ENCODE measurements at places on chromosomes 7 and 10.

- no peak for DNase-seq
These were observed 184.4 kb downstream of the MACC1 start for GRCh38 chr7:20032741-20033140.

GRCh38 chr7:2985866-2986265, 57.8 kb downstream of the CARD11 start:
- DNase-seq = no peak

GRCh38 chr10:111281516-111281915, 204.7 kb downstream of the ADRA2A start:
- DNase-seq = no peak

GRCh38 chr7:106273009-106273668, 11.6 kb downstream of the NAMPT start:
- no peak for DNase-seq

DNA sequence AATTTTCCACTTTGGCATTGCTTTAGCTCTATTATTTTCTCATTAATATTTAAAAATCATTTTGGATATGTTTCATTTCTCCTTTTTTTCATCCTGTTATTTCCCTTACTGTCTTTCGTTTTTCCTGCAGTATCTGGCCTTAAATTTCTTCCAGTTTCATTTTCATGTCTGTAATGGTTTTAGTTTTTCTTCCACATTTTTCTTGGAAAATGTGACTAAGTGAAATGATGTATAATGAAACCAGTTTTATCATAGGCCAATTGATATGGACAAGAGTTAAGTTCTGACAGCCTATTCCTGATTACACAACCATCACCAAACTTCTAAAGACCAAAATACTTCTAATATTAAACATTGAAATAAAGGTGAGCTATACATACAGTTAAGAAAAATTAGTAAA, 158.5 kb downstream of the LHFPL3 start:
- no peak for DNase-seq

DNA sequence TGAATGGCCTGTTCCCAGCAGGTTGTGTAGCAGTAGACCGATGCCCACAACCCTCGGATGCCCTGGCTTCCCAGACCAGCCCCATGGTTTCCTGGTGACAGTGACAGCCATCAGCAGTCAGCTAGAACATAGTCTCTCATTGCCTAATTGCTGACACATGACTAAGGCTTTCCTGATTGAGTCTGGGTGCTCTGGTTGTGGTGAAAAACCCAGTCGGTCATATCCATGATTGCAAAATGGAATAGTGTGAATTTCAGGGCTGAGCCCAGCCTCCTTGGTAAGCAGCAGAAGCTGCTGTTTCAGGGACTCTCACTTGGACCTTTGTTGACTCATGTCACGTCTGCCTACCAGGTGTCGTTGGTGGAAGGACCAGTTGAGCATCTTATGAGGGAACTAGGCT, 36.6 kb downstream of the POR start:
- peak; percentile 84 for DNase-seq

DNA sequence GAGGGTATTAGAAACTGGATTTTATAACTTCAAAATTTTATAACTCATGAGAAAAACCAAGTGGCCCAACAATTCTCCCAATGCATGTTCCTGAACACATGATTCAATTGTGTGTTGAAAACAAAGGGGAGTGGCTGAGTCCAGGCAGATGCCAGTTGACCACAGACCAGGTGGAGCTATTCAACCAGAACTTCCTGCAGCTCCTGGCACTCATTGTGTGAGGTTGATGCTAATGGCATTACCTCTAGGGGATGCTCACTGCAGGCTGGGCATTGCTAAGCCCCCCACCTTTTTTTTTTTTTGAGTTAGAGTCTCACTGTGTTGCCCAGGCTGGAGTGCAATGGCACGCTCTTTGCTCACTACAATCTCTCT, 20.3 kb downstream of the MYOF start:
- DNase-seq = peak; percentile 83

- no peak for DNase-seq
These were observed 7.3 kb downstream of the FAM20C start for GRCh38 chr7:199483-200249.

DNA sequence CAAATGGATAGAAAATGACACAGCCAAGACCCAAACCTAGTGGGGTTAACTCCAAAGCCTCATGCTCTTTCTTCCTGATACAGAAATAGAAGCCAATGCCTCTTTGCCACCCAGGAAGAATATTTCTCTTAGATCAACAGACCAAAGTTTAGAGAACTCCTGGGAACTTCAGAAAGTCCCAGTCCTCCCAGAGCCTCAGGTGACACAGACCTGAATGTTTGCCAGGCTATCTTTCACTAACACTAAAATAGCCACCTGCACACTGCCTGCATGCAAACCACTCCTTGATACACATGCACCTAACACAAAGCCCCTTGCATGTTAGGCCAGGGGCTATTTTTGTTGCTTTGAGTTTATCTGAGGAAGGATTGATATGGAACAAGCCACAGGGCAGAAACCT, 27.7 kb downstream of the LSM5 start:
- no peak for DNase-seq

- DNase-seq = no peak
These were observed 73.3 kb upstream of the WAC start for GRCh38 chr10:28459453-28460144.

DNA sequence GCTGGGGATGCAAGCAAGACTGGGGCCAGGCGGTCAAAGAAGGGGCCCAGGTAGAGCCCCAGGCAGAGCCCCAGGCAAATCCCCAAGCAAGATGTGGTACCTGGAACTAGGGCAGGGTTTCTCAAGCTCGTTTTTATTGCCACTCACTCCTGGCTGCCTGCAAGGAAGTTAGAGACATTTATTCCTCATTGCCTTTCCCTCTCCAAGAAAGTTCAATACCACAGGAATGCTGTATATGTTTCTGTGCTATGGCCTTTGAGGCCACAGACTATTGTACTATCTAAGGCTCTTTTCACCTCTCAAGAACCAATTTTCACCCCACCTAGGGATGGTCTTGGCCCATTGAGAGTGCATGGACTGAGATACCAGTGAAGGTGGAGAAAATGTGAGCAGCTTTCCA, 71.3 kb downstream of the TACC2 start:
- DNase-seq = peak; percentile 6

DNA sequence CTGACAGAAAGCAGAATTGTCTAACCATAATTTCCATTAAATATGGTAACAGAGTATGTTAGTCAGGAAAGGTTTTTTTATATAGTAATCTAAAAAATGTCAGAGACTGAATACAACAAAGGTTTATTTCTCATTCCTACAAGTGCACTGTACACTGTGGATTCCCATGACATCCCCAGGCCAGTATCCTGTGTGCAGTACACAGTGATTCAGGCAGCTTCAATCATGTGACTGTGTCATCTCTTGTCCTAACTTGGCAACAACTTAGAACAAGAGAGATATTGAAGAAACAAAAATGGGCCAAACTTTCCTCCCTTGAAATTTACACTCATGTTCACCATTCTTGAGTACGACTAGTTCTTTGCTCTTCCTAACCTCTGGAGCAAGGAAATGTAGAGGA, 189.8 kb upstream of the SEMA3A start:
- peak; percentile 25 for DNase-seq

GRCh38 chr7:2307690-2308107, 6.5 kb downstream of the SNX8 start:
- peak; percentile 7 for DNase-seq

DNA sequence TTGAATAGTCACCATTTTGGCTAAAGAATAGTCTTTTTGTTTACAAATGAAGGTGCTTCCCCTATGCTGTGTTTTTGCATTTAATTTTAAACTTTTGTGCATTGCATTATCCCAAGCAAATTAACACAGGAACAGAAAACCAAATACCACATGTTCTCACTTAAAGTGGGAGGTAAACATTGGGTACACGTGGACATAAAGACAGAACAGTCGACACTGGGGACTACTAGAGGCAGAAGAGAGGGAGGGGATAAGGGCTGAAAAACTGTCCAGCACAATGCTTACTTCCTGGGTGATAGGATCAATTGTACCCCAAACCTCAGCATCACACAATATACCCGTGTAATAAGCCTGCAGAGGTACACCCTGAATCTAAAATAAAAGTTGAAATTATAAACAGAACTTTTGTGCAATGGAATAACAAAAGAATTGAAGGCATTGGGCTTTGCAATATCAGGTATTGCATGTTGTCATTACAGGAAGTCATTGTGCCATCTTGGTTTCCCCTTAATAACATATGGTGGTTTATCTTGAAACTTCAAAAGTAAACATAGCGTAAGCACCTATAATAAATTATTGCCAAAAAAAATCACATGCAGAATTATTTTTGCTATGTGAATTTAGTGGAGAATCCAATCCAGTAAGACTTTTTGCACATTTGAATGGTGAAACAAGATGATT, 16.1 kb downstream of the ADD3 start:
- DNase-seq = no peak

- peak; percentile 37 for DNase-seq
These were observed 121.6 kb downstream of the ALOX5 start for GRCh38 chr10:45495438-45496152.

DNA sequence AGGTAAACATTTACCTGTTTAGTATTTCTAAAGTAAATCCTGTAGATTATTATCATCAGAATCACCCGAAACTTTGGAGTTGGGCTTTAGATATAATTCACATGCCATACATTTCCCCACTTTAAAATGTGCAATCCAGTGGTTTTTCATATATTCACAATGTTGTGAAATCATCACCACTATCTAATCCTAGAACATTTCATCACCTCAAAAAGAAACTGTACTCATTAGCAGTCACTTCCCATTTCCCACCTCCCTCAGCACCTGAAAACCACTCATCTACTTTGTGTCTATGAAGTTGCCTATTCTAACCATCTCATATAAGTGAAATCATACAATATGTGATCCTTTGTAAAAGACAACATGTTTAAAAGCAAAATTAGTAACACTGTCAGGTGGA, 182.6 kb downstream of the FZD1 start:
- DNase-seq = no peak

DNA sequence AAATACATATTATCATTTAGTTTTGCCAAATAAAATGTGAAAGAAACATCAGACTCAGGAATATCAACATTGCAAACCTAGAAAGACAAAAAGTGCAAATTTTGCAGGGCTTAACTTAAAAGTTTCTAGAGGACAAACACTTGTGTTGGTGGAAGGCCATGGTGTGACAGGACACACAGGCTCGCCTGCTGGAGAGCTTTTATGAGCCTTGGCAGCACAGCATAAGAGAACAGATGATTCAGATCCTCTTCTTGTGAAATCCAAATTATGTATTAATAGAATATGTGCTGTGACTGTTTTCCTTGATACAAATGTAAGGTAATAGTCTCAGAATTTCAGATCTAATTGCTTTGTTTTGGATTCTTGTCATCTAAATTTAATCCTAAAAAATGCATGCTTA, 72.9 kb upstream of the ABCB5 start:
- peak; percentile 37 for DNase-seq

GRCh38 chr10:76036962-76037361, 605.5 kb downstream of the LRMDA start:
- DNase-seq = no peak

GRCh38 chr10:29041616-29042015, 247.3 kb upstream of the LYZL1 start:
- peak; percentile 40 for DNase-seq

DNA sequence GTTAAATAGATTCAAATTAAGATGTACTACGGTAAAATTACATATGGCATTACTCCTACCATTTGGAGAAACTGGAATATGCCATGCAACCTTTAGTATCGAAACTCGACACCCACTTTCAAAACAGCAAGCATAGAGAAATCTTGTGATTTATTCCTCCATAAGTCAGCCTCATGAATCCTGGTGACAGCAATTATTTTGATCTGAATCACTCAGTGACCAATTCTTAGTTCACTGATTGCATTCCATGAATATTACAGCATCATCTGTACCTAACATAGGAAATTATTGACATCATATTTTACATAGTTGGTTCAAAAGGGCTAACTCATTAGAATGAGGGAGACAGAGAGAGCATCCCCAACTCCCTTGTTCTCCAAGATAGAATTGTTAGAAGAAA, 89.6 kb downstream of the CACNB2 start:
- peak; percentile 74 for DNase-seq

GRCh38 chr7:76343931-76344321, 14.9 kb downstream of the YWHAG start:
- DNase-seq = no peak

- no peak for DNase-seq
These were observed 256.9 kb downstream of the ABCA13 start for GRCh38 chr7:48428091-48428684.

DNA sequence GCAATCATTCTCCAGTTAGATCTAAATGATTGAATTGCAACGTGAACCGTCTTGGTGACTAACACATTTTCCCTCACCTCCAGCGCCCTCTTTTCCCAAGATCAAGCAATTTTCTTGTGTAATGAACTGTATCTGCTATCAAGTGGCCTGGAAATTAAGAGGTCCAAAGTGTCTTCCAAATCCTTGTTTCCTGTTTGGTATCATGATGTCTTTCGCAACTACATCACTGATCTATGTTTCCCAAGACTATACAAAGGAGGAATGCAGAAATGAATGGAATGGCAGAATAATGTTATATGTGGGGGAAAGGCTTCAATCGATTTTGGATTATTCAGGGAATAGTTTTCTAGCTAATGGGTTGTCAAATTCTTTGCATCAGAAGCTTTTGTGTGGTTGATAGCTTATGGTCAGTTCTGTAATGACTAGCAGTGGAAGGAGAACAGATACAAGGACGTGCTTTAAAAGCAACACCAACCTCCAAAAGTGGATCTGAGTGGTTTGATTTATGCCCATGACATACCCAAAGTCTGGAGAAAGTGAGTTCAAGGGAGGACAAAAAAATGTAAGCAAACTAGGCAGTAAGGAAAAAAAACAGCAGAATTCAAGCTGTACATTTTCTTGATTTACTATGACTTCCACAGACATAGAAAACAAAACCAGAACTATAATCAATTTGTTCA, 14.6 kb upstream of the ZEB1 start:
- DNase-seq = no peak

DNA sequence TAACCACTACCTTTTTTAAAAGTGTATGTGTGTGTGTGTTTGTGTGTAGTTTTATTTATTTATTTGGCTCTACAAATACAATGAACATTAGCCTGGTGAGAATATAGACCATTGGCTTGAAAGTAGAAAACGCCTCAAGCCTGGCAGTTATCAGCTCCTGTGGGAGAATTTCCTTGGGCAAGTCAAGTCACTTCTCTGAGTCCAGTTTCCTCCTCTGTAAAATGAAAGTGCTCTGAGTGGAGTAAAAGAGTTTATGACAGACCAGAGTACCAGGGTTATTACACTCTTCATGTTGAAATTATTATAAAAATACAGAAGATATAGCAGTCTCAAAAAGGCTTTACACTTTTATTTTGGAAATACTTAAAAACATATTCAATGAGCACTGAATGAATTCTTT, 10.1 kb upstream of the RHOBTB1 start:
- no peak for DNase-seq

- no peak for DNase-seq
These were observed 81.0 kb downstream of the SNX10 start for GRCh38 chr7:26372704-26373103.

Data from cardiac fibroblast (primary cell).